COR-L47 (cell line): ENCODE measurements at places on chromosomes 4 and X.

DNA sequence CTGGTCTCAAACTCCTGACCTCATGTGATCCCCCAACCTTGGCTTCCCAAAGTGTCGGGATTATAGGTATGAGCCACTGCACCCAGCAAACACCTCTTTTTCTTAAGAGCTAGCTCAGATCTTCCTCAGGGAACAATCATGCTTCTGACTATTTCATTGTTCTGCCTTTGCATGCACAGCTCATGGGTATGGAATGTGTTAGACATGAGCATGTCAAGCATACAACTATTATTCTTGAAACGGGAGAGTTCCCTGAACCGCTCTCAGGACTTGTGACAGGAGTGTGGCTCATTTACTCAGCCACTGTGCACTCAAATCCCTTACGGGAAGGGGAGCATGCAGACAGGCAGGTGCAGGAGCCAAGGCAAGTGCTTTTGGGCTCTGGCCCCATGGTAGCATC, 231.7 kb upstream of the TAPT1 start:
- no peak for DNase-seq

DNA sequence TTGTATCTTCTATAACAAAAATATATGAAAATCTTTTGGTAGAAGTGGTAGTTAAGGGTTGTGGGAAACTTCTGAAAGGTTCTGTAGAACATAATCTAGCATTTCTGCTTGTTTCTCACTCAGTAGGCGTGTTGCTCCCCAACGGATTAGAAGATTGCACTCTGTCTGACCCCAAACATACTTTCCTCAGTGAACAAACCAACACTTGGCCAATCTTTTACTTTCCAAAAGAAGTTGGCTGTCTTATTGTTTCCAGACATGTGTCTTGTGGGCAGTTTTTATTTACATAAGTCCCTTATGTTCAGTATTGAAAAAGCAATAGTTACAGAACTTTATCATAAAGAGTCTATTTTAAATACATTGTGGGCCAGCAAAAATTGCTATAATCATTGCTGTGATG, 312.8 kb upstream of the EPHA5 start:
- DNase-seq, result no peak

GRCh38 chr4:11954093-11954492, 525.4 kb upstream of the HS3ST1 start:
- DNase-seq, result peak; percentile 6

DNA sequence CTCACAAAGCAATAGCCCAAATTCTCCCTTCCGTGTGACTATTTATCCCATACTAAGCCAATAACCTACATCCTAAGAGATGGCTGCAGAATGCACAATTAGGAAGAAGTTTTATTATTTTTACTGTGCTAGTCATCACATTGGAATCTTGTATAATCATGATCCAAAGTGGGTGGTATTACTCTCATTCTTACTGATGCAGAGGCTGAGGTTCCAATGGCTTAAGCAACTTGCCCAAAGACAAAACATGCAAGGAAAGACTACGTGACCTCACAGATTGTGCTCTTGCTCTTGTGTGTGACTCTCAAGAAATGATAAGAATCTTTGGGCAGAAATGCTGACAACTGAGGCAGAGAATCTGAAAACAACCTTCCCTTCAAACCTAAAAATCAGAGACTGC, 212.2 kb downstream of the LDB2 start:
- no peak for DNase-seq

- DNase-seq, result no peak
Observed at GRCh38 chr4:150600812-150601445, 19.0 kb downstream of the MAB21L2 start.

DNA sequence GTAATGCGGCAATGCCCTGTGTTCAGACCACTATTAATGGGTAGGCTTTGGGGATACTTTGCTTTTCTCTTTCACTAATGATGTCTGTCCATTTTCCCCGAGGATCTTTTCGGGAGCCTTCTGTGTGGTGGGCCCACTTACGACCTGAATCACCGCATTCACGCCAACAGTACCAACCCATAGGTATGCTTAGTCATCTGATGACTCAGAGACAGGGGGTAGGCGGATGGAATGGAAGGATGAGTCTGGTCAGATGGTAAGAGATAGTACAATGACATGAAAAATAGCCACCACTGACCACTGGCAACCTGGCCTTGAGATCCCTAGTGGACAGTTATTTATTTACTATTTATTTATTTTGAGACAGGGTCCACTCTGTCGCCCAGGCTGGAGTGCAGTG, 76.0 kb upstream of the DHRSX start:
- no peak for DNase-seq

DNA sequence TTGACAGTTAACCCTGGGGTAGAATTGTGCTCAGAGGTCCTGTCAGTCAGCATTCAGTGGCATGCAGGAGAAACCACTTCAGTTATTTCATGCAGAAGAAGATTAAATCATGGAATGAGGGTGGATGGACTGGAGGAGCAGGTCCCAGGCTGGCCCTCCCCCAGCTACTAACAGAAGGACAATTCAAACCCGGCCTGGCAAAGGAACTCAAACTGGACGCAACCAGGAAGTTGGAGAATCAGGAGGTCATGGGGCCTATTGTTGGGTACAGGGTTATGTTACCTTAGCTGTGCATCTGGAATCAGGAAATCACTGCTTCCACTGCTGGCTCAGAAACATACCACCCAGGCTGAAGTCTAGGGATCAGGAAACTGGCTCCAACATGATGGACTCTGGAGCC, 121.4 kb downstream of the GPAT3 start:
- DNase-seq, result no peak

GRCh38 chrX:107725761-107726555, 49.6 kb downstream of the TSC22D3 start:
- no peak for DNase-seq

- peak; percentile 2 for DNase-seq
Observed at GRCh38 chr4:83362492-83363329, 28.1 kb upstream of the HPSE start.

GRCh38 chrX:11351375-11352295, 58.4 kb downstream of the AMELX start:
- DNase-seq, result no peak

GRCh38 chr4:48093991-48094416, 40.0 kb downstream of the TXK start:
- no peak for DNase-seq

GRCh38 chr4:13670456-13671160, 43.1 kb upstream of the BOD1L1 start:
- no peak for DNase-seq

GRCh38 chr4:11149612-11150259, 279.0 kb downstream of the HS3ST1 start:
- DNase-seq, result no peak

DNA sequence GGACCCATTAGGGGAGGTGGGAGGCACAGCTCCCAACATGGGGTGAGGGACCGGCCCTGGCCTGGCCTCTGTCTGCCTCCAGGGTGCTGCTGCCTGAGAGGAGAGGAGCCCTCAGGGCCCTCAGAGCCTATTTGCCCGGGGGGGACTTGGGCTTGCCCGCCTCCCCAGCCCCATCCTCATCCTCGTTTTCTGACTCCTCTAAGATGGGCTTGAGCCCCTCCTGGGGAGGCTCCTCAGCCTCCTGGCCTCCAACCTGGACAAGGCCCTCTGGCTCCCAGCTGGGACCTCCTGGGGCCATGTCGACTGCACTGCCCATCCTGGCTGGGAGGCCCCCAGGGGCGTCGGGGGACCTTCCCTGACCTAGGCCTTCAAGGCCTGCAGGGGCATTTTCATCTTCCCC, 2.8 kb downstream of the PNMA6F start:
- DNase-seq, result no peak

DNA sequence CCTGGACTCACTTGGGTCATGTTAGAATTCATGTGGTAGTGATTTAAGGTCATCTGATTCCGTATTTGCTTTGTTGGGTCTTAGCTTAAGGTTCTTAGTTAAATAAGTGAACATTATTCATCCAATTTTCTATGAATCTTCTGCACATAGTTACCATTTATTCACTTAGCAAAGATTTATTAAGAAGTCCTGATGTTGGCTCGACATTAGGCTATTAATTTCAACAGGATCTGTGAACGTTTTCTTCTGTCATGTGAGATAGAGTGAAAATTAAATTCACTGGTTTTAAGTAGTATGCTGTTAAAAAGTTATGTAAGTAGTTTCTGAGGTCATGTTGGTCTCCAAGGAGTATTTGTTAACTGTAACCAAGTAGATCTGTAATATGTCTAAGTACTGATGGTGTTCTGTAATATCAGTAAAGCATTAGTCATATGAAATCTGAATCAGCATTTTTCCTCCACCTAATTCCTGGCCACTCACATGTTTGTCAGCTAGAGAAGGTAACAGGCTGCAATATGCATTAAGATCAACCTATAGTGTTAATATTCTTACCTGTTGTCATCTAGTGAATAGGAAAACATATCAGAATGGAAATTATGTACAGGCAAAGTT, 155.6 kb downstream of the PCDH7 start:
- DNase-seq, result no peak

DNA sequence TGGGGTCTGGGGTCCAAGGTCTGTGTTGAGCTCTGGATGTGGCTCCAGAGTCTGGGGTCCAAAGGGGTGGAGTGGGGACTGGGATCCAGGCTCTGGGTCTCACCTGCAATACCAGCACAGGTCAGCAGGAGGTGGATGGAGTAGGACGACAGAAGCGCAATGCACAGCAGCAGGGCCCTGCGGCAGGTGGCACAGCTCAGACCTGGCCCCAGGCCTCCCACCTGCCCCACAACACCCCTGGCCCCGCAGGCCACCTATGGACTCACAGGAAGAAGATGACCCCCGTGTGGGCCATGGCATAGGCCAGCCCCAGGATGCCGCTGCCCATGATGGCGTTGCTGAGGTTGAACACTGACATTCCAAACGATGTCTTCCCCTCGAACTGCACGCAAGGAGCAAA, 3.4 kb downstream of the SLC38A5 start:
- DNase-seq, result no peak

DNA sequence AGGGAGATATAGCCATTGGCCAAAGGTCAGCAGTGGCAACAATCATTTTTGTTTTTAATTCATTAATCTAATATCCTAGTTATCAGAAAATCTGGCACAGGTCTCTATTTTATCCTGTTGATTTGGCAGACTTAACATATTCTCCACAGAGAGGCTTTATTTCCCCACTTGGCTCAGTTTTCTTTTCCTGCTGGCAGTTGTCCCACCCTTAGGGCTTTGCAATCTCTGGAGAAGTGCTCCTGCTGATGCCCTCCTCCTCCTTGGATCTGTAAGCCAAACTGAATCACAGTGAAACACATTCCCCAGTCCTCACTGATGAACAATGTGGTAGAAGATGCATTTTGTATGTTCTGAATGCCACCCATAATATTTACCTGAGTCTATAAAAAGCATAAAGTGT, 889.7 kb downstream of the PDHA2 start:
- no peak for DNase-seq

DNA sequence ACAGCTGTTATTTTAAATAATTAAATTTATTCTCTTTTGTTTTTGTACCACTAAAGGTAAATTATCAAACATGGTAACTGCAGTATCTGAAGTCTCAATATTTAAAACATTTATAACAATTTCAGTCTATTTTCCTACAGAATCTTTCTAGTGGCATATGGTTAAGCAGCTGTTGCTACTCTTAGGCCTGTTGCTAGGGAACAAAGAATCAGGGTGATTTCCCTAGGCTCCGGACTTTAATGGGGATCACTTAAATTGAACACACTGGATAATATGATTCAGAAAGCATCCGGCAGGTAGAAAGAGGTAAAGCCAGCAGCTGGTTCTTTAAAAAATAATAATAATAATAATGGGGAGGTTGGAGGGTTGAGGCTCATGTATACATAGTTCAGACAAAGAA, 17.6 kb downstream of the FBXO8 start:
- DNase-seq, result no peak

DNA sequence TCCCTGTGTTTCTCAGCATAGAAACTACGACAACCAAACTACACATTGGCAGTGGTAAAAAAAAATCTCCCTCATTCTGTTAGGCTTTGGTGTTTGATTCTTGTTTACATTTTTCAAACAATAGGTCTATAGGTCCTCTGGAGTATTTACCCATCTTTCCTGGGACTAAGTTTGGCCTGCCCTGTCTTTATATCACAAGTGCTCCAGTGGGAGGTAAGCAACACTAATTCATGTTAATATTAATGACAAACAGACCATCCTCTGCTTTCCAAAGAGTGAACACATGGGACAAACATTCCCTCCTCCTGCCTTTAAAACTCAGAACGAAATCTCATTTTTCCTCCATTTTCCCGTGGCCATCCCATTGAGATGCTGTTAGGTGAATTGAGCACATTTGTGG, 514.1 kb upstream of the INTU start:
- DNase-seq, result no peak

GRCh38 chr4:26048378-26048882, 134.4 kb downstream of the SMIM20 start:
- no peak for DNase-seq

GRCh38 chrX:22800360-22800759, 199.4 kb upstream of the DDX53 start:
- no peak for DNase-seq

DNA sequence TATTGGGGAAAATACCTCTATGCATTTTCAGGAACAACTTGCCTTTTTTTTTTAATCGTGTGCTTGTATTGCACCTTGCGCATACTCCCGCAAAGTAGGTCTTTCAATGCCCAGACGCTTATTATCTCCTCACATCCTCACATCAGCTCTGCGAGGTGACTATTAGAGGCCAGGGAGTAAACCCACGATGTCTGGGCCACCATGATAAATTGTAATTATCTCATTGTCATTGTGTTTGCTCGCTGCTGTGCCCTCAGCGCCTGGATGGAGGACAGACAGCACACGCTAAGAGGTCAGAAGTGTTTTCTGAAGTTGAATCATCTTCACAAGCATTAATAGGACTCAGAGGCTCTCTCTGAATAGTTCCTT, 1.0 kb upstream of the RELL1 start:
- DNase-seq, result no peak

DNA sequence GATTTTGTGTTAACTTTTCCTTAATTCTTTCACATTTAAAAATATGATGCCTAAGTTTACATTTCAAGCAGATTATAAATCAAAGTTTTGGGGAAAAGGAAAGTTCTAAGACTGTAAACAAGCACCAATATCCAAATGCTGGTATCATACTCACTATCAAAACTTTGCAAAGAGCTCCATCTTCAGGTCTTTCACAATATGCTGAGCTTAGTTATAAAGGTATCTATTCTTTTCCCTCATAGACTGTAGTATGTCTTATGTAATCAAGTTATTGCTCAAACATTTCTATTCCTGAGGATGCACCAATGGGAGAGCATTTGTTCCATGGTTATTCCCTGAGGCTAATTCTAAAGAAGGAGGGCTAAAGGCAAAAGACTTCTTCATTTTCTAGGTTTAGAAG, 207.9 kb upstream of the FAM241A start:
- peak; percentile 58 for DNase-seq

- no peak for DNase-seq
Observed at GRCh38 chrX:133437356-133437755, 22.1 kb upstream of the GPC4 start.

GRCh38 chr4:7909463-7910262, 30.0 kb downstream of the AFAP1 start:
- DNase-seq, result no peak

- DNase-seq, result no peak
Observed at GRCh38 chr4:151786158-151786495, 25.3 kb upstream of the GATB start.

DNA sequence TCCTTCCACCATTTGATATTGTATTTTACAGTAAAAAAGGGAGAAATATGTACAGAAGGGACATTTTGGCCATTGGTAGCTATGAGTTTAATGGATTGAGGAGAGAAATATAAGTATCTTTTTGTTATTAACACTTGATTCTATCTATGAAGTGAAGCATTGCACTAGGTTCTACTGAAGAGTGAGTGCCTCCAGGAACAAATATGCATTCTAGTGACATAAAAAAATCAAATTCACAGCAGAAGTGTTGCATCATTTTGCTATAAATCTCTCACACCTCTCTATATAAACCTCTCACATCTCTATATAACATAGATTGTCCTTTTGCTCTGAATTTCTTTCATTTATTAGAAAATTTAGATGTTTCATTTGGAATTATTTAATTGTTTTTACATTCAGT, 425 bp downstream of the SYTL5 start:
- no peak for DNase-seq
